ENCODE measurements at places on chromosomes 4 and X.

- no peak for DNase-seq
Observed at GRCh38 chr4:157674699-157675098, 454.2 kb downstream of the GRIA2 start.

DNA sequence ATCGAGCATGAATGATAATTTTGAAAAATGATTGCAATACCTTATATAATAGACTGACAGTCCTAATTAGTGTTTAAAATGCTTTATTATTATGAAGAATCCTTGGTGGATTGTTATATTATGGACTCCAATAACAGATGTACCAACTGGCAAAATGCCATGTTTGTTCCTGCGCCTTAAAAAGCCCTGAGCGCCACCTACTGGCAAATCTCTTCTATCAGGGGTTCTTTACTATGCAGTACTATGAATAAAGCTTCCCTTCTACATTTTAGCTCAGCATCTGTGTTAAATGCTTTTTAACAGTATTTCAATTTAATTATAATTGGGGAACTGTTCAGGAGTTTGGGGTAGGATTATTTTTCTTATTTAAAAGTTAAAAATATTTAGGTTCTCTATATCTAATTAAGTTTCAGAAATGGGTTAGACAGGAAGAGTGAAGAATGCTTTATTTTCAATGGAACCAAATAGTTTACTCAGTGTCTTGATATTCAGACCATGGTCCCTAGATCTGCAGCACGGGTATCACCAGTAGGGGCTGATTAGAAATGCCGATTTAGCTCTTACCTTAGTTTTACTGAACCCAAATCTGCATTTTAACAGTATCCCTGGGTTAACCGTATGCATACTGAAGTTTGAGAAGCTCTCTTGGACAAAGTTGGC, 20.0 kb downstream of the CFAP97 start:
- DNase-seq: peak; percentile 86

DNA sequence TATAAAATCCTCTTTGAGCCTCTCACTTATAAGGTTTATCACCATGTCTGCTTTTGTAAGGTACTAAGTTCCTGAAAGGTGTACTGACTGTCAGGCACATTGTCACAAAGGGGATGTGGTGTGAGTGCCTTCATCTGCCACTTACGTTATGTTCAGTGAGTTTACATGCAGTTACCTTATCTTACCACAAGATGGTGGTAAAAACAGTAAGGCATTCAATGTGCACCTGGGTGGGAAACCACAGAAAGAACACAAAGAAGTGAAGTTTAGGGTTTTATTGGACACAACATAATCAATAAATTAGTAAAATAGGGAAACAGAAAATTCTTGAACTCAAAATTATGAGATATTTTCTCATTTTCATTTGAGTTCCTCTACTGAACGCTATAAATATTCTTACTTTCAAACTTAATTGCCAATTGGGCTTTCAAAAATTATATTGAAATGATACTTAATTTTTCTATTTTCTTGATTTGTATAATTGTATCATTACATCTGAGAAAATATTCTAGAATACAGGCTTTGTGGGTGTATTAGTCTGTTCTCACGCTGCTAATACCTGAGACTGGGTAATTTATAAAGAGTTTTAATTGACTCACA, 650.8 kb downstream of the PCDH7 start:
- no peak for DNase-seq

GRCh38 chr4:53477038-53477565, 99.7 kb downstream of the FIP1L1 start:
- no peak for DNase-seq

DNA sequence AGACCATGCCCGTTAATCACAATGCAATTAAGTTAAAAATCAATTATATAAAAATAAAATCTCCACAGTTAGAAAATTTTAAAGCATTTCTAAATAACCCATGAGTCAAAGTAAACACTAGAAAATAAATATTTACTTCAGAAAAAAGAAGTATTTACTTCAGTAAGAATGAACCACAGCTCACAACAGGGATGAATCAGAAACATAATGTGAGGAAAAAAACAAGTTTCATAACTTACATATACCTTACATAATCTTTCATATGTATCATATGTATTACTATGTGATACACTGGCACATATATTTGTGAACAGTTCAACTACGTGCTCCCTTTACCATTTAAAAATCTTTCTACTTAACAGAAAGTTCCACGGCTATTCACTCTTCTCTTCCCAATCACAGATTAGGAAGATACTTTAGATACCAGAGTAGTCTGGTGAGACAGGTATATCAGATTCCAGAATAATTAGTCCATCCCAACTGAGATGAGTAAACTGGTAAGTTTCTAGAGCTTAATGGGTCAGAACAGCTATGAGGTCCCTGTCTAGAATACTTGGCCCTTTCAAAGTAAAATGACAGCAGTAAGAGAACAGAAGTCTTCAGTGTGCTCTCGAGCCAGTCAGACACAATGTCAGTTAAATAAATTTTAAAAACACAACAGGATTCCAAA, 70.3 kb downstream of the SH3RF1 start:
- no peak for DNase-seq

- no peak for DNase-seq
Observed at GRCh38 chr4:94489098-94489497, 37.4 kb downstream of the PDLIM5 start.

DNA sequence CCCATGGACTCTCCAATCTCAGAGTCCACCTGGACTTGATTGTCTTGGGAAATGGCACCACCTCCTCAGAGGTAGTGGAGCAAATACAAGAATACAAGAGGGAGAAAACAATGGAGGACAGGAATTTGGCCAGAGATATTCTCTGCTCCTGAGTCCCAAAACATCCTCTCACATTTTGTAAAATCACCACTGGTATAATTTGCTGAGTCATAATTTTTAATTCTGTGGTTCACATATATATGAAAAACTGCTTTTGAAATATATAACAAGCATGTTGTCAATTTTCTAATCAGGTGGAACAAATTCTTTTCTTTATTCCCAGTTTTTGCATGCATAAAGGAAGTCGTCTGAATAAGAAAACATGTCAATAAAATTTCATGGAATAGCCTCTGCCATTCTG, 356.1 kb downstream of the AFF2 start:
- DNase-seq: no peak

GRCh38 chr4:163614866-163615265, 120.4 kb downstream of the TMA16 start:
- no peak for DNase-seq

DNA sequence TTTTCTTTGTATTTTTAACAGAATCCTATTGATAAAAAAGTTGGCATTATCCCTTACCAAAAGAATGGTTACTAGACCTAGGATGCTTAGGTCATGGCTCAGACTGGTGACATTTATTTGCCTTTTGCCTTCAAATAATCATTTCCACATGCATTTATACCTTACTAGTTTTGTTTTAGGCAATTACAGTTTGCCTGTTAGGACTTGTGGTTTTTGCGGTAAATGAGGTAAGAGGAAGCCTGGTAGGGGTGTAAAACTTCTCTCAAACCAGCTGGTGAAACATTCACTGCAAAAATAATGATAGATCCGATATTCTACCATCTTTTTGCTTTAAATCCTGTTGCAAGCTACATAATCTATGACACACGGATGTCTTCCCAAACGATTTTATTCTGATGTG, 12.1 kb downstream of the LAMP2 start:
- no peak for DNase-seq

GRCh38 chr4:17236686-17237085, 275.2 kb downstream of the QDPR start:
- DNase-seq: no peak

DNA sequence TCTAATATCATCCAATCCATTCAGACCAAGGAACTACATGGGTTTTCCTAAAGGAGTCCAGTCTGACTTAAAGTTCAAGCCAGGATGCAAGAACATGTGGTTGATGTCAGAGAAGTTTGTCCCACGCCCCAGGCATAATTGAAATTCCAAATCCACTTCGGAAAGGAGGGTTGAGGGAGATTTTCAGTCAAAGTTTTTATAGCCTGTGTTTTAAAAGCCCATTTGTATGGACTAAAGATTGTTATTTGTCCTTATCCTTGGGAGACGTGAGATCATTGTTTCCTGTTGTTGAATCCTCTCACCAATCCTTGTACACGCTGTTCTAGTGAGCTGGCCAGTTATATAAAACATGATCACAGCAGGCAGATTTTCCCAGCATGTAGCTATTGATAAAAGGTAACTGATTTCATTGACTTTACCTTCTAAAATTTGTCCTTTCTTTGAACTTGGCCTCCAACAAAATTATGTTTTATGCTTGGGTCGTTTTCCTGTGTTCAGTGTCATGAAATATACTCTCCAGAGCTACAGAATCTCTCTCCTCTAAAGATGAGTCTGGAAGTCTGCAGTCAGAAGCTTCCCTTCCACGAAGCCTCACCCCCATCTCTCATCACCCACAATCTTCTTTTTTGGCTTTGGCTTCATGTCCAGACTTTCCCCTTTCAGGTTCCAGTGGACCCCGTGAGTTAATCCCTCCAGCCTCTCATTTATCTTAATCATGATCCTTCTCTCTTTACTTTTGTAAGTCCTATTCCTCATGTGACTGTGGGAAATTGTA, 92.9 kb downstream of the ATP10D start:
- DNase-seq: no peak

- no peak for DNase-seq
Observed at GRCh38 chrX:56120242-56120641, 111.9 kb upstream of the KLF8 start.

DNA sequence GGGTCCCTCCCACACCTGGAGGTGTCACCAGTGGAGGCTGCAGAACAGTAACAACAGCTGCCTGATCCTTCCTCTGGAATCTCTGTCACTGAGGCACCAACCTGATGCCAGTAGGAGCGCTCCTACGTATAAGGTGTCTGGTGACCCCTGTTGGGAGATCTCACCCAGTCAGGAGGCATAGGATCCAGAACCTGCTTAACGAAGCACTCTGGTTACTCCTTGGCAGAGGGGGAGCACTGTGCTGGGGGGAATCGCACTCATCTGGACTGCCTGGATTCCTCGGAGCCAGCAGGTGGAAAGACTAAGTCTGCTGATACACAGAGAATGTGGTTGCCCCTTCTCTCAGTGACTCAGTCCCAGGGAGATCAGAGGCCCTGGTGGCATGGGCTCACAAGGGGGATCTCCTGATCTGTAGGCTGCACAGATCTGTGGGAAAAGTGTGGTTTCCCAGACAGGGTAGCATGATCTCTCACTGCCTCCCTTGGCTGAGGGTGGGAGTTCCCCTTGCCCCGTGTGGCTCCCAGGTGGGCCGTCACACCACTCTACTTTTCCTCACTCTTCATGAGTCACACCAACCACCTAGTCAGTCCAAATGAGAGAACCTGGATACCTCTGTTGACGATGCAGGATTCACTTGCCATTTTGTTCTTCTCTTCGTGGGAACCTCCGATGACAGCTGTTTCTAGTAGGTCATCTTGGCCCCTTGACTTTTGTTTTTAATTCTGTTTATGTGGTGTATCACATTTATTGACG, 305.9 kb downstream of the IDS start:
- no peak for DNase-seq

GRCh38 chr4:26762650-26763049, 98.0 kb upstream of the STIM2 start:
- DNase-seq: no peak

- DNase-seq: no peak
Observed at GRCh38 chr4:76729460-76729859, 168.5 kb downstream of the SOWAHB start.

GRCh38 chr4:169243825-169244609, 26.7 kb downstream of the SH3RF1 start:
- DNase-seq: no peak

- peak; percentile 52 for DNase-seq
Observed at GRCh38 chr4:6134612-6135220, 65.6 kb downstream of the JAKMIP1 start.

GRCh38 chrX:100928660-100929613, at the start of gene XKRX:
TSS of gene XKRX (minus strand) at chrX:100928917. CDS start at chrX:100928304, 613 bp downstream.
- peak; percentile 74 for DNase-seq

- DNase-seq: no peak
Observed at GRCh38 chrX:38754818-38755718, 46.2 kb upstream of the MID1IP1 start.

DNA sequence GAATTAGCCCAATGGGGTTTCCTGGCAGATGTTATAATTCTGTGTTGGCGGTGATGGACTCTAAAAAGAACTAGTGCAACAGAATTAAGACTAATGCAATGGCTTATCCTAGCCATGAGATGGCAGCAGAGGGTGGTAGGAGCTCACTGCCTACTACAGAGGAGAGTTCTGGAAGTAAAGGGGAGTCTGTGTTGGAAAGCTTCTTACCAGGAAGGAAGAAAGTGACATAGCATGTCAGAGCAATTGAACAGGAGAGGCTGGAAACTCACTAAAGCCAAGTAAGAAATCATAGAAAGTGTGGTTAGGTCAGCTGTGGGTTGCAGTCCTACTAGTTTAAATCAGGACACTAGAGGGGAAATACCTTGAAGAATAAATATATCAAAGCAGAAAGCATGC, 6.3 kb upstream of the TRPC5OS start:
- no peak for DNase-seq

DNA sequence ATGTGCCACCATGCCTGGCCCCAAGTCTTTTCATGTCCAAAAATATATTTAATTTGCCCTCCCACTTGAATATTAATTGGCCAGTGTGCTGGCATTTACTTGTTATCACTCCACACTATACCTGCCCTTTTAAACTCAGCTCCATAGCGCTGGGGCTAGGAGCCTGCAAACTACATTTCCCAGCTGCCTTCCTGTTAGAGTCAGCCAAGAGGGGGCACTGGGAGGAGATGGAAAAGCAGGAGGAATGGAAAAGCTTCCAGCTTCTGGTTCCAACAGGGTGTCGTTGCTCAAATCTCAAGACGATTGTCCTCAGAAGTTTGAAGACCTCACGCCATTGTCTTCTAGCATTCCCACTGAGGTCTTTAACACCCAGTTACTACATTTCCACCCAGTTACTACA, 315.5 kb downstream of the BCOR start:
- DNase-seq: no peak

DNA sequence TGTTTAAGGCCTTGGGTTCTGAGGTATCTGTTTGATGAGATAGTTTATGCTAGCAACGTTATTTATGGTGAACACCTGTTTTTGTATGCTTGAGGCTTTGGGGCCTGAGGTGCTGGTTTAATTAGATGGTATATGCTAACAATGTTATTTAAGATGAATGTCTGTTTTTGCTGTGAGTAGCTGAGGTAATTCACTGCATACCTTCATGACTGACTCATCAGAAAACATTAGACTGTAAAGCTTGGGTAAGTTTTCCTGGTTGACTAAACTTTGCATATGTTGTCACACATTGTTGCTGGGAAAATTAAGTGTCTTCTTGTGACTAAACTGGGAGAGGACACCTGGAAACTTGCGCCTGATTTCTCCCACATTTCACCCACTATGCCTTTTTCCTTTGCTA, 1026.6 kb downstream of the RAPGEF2 start:
- no peak for DNase-seq
